ENCODE measurements at places on chromosomes 13 and 19.
A peak's percentile ranks its signal among the peaks of the same experiment; 100 is the strongest.

DNA sequence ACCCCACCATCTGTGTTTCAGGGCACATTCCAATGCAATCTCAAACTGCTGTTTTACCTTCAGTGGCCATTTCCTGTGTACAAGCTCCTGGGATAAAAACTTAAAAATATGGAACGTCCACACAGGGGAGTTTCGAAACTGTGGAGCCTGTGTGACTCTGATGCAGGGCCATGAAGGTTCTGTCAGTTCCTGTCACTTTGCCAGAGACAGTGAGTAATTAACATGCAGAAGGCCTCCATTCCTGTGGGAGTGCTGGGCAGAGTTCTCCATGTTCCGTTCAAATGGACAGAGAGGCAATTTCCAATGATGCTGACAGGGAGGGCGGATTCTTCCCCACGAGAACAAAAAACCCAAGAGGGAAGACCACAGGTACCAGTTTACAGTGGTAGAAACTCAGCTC is 24.4 kb downstream of the WDR88 start:
- no peak for DNase-seq

DNA sequence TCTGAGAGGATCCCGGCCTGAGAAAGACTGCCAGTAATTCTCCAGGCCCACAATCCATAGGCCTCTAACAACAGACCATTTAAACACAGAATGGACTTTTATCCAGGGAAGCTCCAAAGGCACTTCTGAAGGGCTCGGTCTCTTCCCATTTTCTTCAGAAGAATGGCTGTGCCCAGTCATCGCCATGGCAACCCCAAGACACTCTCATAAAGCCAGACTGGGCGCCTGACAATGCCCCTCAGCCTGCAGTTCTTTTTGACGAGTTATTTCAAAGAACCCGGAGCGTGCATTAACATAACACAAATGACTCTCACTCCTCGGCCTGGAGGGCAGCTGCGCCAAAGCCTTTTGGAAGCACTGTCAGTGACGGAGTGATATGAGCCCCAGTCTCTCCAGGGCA is 61.0 kb downstream of the RASA3 start:
- DNase-seq: no peak

DNA sequence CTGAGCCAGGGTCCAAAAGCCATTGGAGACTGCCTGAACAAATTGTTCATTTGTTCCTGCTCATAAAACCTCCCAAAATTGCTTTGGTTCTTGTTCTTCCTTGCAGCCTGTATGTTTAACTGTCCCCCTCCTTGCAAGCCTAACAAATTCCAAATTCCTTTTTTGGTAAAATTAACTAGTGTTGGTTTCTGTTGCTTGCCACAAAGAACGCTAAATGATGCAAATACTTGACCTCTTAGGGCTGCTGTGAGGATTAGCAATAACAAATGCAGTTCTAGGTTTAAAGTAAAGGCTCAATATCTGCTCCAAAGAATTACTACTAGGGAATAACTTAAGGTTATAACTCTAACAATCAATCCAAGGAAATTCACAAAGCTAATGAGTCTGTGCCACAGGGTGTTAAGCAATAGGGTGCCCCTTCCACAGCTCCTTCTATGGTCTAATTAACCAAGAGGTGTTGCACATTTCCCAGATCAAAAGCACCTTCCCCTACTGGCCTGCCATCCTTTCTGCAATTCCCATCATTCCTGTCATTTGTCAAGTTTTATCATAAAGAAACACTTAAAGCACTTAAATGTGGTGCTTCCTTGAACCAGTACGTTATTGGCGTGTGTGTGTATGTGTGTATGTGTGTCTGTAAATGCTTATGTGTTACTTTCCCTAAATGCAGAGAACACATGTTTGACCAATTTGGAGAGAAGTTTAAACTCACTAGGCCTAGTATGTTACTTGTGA is 110.2 kb downstream of the RAP2A start:
- no peak for DNase-seq

- DNase-seq: no peak
These were observed 1362.1 kb upstream of the ATXN8OS start for GRCh38 chr13:68745502-68745901.

- peak; percentile 33 for DNase-seq
These were observed 112.1 kb downstream of the ZIC5 start for GRCh38 chr13:99859178-99860177.

DNA sequence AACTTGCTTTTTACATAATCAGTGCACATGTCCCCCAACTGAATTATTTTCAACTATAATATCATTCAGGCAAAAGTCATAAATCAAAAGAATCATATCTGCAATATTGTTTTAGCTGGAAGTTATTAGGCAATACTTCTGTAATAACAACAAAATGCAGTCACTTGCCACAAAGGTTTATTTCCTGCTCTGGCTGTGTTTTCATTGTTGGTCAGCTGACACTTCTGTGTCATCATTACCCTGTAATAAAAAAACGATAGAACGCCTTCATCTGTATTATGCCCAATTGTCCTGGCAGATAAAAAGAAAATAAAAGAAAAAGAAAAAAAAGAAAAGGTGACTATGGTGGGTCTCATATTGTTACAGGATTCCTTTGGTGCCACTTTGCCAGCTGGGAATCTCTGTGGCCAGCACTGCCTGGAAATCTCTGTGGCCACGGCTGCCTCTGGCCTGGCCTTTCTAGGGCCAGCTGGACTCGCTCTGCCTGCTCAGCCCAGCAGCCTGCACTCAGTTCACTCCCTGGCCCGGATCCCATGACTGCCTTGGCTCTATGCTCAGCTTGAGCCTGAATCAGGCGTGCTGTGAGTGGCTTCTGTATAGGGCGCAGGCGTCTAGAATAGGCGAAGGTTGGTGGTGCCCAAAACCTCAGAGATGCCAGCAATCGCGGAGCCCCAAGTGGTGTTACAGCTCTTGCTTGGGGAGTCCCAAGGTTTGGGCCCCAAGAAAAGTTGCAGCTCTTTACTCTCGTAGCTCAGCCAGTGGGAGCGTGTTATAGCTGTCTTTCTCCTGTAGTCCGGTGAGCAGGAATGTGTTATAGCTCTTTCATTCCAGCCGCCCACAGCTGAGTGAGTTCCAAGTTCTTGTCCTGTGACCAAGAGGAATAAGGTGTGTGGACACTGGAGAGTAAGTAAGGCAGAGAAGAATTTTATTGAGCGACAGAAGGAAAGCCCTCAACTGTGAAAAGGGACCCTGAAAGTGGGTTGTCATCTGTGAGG is 1227.1 kb downstream of the SLITRK1 start:
- DNase-seq: no peak

DNA sequence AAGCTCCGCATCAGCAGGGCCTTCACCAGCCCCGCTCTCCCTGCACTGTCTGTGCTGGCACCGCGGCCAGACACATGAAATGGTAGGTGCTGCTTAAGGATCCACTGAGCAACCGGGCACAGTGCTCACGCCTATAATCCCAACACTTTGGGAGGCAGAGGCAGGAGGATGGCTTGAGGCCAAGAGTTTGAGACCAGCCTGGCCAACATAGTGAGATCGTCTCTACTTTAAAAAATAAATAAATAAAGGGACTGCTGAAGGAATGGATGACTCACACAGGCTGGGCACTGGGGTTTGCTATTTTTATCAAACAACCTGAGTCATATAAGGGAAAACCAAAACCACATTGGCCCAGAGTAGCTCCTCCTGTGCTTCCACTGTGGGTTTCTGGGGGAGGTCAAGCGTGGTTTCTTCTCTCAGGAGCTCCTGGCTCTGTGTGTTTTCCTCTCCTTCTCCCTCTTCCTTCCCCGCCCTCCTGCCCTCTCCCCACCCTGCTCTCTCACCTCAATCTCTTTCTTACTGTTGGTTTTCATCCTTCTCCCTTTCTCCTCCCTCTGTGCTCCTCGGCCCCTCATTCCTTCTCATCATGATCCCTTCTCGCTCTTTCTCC is 21.3 kb downstream of the VRK3 start:
- DNase-seq: no peak

DNA sequence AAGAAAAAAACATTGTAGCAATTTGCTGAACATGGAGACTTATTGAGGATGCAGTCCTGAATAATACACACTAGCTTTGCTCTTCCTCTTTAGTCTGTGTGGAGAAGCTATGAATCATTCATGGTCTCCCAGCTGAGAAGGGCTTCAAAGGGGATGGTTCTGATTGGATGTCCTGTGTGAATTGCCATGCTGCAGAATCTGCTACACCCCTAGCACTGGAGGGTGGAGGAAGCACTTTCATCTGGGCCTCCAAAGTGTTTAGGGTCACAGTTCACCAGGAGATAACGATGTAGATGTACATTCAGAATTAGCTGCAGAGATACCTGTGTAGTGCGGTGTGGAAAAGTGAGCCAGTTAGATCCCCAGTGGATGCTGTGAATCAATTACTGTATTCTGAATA is 321.1 kb upstream of the EDNRB start:
- no peak for DNase-seq

DNA sequence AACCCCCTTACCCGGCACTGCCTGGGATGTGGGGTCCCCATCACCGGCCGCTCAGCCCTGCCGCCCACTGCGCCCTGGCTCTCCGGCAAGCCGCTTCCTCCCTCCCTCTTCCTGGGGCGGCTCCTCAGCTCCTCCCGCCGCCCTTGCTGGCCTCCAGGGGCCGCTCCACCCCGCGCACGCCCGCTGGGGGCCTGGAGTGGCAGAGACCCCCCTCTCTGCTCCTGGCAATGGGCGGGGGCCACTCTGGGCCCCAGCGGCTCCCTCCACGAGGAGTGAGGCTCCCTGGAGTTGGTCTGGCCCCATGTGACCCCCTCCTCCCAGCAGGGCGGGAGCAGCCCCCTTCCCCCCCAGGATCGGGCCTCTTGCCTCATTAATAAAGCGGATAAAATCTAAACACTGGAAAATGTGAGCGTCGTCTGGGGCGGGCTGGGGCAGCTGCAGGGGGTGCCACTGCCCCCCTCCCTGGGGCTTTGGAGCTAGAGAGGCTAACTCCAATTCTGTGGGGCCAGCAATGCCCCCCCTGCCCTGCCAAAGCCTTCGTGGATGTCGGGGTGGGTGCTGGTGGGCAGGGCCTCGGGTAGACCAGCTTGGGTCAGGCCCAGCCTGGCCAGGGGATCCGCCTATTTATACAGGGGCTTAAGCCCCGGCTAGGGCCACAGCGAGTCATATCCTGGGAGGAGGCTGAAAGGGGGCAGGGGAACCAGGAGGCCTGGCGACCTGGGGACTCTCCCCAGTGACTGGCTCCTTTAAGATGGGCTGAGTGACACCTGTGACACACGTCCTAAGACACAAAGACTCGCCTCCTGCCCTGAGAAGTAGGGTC is at the start of gene PTGER1:
PTGER1 (minus strand) TSS at position 104 of the 823 bp plus-strand sequence. CDS start 1,034 bp downstream, outside the sequence.
- DNase-seq: no peak

DNA sequence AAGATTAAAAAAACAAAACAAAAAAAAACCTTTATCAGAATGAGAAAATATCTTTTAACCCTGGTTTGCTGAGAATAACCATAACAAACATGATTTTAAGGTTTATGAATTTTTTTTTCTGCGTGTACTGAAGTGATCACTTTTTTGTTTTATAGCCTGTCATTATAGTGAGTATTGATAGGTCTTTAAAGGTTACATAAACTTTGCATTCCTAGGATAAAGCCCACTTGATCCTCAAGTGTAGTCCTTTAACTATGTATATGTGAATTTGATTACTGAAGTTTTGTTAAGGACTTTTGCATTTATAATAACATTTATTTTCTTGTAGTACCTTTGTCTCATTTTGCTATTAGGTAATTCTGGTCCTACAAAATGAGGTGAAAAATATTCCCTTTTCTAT is 709.8 kb upstream of the PCDH20 start:
- no peak for DNase-seq

GRCh38 chr19:1526066-1526778 is 2.3 kb downstream of the PLK5 start:
- no peak for DNase-seq

DNA sequence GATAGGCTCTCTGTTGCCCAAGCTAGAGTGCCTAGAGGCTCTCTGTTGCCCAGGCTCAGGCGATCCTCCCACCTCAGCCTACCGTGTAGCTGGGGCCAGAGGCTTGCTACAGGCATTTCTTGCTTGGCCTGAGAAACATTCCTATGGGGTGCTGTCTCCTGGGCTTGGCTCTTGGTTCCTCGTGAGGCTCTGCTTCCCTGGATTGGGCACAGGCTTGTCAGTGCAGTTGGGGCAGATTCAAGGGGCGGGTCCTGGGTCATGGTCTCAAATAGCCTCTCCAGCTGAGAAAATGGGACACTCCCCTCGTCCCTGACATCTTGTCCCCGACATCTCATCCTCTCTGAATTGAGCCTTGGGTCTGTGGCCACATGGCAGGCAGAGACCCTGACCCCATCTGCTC is 4.9 kb downstream of the TSSK6 start:
- no peak for DNase-seq

GRCh38 chr19:14889994-14890642 is 4.2 kb upstream of the OR7A17 start:
- DNase-seq: no peak

- DNase-seq: no peak
These were observed 3.8 kb downstream of the KCTD12 start for GRCh38 chr13:76882431-76882830.

DNA sequence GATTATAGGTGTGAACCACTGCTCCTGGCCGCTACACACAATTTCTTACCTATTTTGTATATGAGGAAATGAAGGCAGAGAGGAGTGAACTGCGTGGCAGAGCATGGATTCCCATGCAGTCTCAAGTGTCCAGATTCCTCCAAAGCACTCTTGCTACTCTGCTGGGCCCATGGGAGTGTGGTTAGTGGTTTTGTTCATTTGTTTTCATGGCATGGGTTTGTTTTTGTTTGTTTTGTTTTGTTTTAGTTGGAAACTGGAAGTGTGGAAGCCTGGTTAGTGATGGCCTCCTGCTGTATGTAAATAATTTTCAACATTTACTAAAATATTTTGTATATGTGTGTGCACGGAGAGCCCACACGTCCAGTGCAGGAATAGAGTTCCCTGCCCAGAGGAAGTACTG is 61.3 kb upstream of the LRCH1 start:
- DNase-seq: no peak

DNA sequence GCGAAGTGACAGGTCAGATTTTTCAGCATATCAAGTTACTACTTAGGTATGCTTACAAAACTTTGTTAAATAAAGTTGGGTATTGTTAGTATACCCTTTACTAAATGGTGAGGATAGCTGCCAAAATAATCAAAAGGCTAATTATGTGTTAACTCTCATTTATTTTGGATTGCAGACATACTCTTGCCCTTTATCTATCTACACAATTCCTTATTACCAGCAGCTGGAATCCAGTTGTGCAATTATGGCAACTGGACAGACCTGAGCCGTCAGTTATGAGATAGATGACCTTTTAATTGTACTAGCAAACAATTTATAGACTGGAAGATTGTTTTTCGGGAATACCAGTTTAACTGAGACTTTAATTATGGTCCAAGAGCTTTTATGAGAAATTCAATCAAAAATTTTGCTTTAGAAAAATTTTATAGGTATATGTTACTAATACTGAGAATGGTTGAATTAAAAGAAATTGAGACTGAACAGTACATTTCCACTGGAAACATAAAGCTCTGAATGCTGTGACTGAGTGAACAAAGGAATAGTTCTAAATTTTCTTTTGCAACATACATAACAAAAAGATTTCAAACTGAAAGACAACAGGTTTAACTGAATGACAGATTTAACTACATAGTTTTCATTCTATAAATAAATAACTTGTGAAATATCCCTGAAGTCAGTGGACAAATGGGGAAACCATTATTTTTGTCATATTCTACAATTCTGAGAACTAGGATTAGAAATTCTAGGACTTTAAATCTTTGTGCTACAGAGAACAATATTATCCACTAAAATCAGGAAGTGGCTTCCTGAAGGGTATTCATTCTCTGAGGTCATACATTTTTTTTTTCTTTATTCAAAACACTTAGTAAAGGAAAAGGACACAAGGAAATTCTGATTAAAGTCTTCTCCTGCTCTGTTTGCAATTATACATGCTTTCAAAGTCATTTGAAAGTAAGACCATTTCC is 97.4 kb downstream of the ZC3H13 start:
- no peak for DNase-seq

All from activated CD4-positive, alpha-beta T cell treated with anti-CD3 and anti-CD28 coated beads for 24 hours (primary cell).